Erythroblast (primary cell): ENCODE measurements at places on chromosomes 11 and 22.
A peak's percentile ranks its signal among the peaks of the same experiment; 100 is the strongest.

GRCh38 chr22:31271485-31271884 is 20.8 kb downstream of the PIK3IP1 start:
- DNase-seq = no peak

DNA sequence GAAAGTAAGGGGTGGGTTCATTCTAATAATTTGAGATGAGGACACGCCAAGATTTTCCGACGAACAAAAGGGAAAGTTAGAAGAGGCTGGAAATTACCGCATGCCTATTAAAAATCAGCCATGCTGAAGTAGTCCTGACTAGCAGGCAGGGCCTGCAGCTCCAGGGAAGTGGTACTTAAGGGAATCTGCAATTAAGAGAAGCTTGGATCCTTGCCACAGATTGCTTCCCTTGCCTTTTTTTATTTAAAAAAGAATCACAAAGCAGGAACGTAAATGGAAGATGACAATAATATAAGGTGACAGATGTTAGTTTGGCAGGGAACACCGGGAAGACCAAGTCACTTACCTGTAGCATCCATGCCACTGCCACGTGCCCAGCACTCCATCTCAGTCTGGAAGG is 359.3 kb downstream of the CADM1 start:
- no peak for DNase-seq

- no peak for DNase-seq
Measured at GRCh38 chr22:49412236-49412635, 415.4 kb downstream of the BRD1 start.

DNA sequence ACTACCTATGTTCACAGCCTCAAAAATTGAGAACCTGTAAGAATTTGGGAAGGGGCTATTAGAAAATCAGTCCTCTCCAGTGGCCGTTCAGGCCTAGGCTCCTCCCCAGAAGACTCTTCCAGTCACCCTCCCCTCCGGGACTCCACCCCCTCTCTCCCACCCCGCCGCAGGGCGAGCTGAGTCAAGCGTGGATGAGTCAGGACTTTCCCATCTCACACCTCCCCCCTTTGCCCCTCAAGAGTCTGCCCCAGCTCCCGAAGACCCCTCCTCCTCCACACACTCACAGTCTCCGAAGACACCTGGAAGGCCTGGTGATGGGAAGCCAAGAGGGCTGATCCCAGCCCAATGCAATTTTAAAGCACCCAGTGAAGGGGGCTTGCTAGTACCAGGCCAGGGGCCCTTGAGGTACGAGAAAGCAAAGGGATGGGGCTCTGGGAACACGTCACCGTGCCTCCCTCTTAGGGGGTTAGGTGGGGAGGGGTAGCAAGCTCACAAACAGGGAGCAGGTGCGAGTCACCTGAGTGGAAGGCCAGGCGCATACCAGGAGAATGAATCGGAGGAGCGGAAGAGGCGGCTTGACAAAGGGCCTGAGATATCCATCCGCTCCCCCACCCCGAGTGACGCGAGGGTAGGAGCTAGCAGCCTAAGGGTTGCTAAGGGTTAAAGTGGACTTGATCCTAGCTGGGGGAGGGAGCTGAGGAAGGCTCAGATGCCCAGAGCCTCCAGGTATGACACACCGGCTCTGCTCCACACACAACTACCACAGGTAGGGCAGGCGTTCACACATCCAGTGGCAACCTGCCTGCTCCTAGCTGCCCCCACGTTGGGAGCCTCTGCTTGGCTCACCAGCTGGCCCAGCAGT is 13.6 kb downstream of the BCL9L start:
- DNase-seq = peak; percentile 45

DNA sequence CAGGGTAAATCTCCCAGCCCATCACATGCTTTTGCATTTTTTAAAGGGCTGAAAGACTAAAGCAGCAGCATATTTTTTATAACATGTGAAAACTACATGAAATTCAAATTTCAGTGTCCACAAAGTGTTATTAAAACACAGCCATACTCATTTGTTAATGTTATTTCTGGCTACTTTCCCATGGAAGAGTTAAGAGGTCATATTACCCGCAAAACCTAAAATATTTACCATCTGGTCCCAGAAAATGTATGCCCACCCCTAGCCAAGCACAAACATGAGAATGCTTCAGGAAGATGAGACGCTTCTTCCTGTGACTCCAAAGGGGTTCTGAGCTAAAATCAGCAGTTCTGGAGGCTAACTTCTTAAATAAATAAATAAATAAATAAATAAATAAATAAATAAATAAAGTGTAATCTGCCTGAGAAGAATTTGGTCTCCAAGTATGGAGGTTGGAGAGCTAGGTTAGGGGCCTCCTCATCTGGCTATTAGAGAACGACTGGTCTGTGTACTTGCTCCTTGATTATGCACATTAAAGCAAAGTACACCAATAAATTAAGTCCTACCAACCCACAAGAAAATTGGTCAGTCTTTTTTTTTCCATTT is 9.7 kb downstream of the IMMP1L start:
- no peak for DNase-seq

GRCh38 chr11:88979641-88980040 is 86.1 kb downstream of the GRM5 start:
- DNase-seq = no peak

- no peak for DNase-seq
Measured at GRCh38 chr11:122717264-122717867, 61.8 kb downstream of the UBASH3B start.

- DNase-seq = peak; percentile 42
Measured at GRCh38 chr11:36091256-36091811, 147.5 kb downstream of the LDLRAD3 start.

- DNase-seq = no peak
Measured at GRCh38 chr11:3132271-3132781, 32.8 kb downstream of the OSBPL5 start.

DNA sequence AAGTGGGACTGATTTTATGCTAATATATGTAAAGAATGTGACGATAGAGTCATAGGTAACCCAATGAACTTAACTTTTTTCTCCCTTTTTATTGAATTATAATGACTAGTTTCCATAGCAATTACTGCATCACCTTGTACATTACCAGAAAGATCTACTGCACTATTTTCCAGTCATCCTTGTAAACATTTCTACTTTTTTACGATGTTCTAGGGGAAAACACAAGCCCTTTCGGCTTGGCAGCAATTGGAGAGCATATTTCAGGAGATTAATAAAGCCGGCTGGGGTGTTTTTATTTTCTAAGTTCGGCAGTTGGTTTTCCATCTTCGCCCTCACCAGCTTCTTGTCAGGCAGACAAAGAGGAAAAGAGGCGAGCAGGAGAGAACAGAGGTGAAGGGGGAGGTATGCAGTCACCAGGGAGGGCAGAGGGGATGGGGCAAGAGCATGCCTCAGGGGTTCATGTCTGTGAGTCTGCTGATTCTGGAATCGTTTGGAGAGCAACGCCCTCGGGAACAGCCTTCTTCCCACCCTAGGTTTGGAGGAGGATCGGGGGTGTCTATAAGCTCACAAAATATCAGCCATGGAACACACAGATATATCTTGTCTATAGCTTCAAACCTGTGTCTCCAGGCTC is 476.4 kb downstream of the MIAT start:
- peak; percentile 47 for DNase-seq

- DNase-seq = no peak
Measured at GRCh38 chr11:3222003-3222855, 3.6 kb upstream of the MRGPRG start.

- DNase-seq = no peak
Measured at GRCh38 chr22:45966320-45966894, 10.6 kb downstream of the WNT7B start.

GRCh38 chr22:40685406-40685805 is 6.1 kb downstream of the MCHR1 start:
- no peak for DNase-seq

GRCh38 chr11:95920460-95921105 is 3.3 kb downstream of the MTMR2 start:
- peak; percentile 38 for DNase-seq

DNA sequence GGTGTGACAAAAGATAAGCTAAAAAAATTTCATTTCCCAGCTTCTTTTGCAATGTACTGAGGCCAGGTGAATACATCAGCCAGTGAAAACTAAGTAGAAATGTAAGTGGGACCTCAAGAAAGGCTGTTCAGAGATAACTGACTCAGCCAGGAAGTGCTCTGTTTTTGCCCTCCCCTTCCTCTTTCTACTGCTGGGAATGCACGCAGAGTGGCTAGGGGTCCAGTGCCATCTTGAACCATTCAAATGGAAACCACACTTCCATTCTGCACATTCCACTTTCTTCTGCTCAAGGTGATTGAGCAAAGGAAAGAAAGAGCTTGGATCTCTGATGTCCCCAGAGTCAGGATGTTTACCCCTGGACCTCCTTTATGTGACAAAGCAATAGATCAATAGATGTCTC is 27.8 kb upstream of the LMO2 start:
- no peak for DNase-seq

- no peak for DNase-seq
Measured at GRCh38 chr11:95641495-95641894, 148.1 kb downstream of the FAM76B start.

DNA sequence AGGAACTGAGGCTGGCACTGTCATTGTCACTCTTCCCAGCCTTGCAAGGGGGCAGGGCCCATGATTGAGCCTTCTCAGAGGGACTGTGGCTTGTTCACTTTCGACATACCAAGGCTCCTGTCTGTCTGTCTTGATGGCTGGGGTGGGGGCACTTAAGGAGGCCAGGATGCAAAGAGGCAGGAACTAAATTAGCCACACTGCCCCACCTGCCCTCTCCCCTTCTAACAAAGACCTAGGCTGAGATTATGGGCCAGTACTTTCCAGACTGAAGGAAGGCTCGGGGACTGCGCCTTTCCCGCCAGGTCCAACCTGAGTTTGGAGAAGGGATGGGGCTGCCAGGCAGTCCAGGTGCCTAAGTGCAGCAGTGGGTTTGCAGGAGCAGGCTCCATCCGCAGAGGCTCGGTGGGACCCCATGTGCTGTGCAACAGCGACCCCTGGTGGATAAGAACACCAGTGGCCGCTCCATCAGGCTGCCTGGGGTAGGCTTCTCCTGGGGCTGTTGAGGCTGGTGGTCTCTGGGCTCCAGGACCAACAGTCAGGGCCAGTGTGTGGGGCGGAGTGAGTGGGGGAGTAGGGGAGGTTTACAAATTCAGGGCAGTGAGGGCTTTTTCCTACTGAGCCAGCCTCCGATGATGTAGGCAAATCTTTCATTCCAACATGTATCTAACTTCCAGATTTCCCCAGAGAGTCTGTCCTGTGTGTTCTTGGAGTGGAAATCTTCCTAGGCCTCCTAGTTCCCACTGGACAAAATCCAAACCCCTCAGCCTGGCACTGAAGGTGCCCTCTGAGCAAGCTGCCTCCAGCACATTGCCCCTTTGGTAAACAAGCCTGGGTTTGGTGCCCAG is 93.9 kb downstream of the INSC start:
- DNase-seq = peak; percentile 73

DNA sequence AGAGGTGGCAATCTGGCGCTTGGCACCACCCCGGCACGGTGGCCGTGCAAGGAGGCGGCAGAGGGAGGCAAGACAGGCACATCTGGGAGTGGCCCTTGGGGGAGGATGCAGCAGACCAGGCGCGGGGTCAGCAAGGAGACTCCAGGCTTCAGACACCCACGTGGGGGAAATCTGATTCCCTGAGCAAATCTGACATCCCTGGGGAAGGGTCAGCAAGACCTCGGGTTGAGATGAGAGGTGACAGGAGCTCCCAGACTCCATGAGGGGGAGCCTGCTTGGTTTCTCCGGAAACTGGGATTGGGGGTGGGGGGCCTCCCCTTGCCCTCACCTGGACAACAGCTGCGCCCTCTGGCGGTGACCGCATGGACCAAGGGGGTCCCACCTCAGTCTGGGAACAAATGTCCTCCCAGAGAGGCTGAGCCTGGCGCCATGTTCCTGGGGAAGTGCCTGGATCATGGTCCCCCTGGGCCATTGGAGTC is 4.0 kb upstream of the RCOR2 start:
- DNase-seq = peak; percentile 31

- DNase-seq = peak; percentile 75
Measured at GRCh38 chr11:65468874-65469333, 29.9 kb upstream of the MALAT1 start.
